Activated CD4-positive, alpha-beta T cell treated with anti-CD3 and anti-CD28 coated beads, Interleukin-2, amount 50 U/mL, for 48 hours (primary cell): ENCODE measurements at places on chromosomes 7 and 10.

DNA sequence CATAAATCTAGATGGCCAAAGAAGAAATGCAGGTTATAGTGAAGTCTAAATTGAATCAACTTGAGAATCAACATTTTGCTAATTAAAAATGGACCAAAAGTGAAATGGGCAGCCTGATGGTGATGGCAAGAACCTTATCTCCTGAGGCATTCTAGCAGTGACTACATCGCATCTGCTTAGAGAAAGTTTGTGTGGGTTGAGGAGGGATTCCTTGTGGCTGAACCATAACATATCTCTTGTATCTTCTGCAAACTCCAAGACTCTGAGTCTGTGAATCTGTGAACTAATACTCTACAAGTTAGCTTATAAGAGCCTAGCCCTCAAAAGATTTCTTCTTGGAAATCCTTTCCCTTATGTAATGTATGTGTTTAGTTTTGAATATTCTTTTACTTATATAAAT is 85.6 kb downstream of the PRKG1 start:
- no peak for DNase-seq

DNA sequence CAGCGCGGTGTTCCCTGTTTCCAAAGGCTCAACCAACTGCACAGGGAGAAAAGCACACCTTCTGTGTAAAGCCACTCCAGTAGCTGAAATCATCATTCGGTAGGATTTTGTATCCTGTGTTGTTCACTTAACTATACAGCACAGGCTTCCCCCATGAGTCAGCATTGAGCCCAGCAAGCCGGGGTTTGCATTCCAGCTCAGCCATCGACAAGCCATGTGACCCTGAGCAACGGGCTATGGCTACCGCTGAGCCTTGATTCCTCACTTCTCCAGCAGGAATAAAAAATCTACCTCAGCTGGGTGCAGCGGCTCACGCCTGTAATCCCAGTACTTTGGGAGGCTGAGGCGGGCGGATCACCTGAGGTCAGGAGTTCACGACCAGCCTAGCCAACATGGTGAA is 44.1 kb upstream of the ATP6V0A4 start:
- DNase-seq: no peak

GRCh38 chr7:73822319-73823173 is 8.2 kb upstream of the CLDN4 start:
- no peak for DNase-seq

DNA sequence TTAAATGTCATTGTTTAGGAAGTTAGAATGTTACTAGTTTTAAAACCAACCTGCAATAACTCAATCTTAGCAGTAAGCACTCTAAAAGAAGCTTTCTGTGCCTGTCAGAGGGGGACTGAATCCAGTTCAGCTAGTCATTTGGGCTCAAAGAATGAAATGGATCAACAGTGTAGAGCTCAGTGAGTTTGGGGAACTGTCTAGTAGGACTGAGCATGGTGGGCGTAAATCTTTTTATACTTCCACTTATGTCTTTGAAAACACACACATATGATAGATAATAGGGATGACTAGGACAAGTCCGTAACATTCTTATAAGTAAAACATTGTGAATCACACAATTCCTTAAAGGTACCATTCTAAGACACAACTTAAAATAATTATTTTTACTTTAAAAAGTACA is 11.5 kb downstream of the GSAP start:
- DNase-seq: no peak

DNA sequence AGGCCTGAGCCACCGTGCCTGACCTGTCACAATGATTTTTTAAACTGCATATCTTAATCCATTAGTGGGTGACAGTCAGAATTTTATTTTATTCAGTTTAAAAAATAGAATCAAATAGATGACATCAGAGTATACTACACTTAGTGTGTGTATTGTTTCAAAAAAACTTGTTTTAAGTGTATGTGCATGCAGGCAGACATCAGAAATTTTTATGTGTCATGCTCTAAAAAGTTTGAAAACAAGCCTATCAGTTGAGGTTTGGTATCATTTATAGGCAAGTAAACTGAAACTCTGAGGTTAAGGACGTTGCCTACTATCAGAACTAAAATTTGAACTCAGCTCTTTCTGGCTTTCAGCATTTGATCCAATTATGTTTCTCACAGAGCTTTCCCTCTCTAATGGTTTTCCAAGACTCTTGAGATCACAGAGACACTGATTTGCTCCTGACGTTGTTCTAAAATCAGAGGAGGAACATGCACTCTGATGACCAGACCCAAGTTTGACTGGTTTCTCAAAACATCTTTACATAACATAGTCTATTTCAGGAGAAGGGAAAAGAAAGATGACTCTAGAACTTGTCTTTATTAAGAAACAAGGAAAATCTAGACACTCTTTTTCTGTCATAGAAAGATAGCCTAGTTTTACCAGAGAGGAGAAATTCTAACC is 188.6 kb downstream of the AUTS2 start:
- no peak for DNase-seq

- DNase-seq: no peak
These were observed 22.0 kb downstream of the VWA2 start for GRCh38 chr10:114261076-114261475.
